ENCODE measurements at places on chromosomes 3 and 15.

DNA sequence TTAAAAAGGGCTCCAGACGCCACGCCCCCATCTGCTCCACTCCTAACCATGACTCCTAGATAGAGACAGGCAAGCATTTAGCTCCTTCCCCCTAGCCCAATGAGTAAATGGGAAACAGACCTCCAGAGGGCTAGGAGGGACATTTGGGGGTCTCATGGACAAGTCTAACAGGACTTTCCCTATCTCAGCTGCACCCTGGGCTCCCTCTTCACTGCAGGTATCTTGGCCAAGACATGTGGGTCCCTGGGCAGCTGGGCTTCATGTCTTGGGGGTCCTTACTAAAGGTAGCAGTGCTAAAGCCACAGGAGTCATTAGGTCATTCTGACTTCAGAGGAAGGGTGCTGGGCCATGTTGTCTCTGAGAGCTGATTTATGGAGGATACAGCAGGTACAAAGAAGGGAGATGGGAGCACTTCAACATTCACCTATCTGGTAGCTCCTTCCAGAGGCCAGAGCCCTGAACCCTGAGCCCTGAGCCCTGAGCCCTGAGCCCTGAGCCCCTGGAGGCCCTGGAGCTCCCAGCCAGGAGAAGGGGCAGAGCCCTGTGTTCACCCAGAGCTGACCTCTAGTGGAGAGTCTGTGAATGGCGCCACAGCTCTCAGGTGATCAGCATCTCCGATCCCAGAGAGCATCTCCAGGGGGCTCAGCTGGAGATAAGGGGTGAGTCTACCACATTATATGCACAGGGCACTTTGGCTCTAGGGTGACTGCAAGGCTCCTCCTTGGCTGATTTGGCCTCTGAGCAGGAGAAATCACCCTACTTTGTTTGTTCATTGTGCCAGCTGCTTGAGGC lies 40.1 kb upstream of the EPHB1 start:
- peak; percentile 9 for DNase-seq

GRCh38 chr3:196528639-196529233 lies 13.6 kb upstream of the SMCO1 start:
- peak; percentile 83 for DNase-seq

DNA sequence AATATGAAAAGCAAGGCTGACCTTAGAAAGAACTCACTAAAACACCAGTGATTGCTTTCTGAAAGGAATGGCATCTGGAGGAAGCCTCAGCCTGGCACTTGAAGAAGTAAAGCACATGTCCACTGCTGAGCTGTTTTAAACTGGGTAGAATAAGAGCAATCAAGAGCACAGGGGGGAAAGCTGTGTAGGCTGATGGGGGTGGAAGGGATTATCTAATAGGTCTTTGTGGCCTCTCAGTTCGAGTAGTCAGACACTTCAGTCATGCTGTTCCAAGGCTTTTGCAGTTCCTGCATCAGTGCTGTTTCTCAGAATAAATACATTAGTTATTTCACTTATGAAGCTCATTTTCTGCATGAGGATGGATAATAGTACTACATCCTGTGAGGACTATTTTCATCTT lies 22.6 kb downstream of the CCDC191 start:
- no peak for DNase-seq

GRCh38 chr3:59872128-59872527 lies 822.3 kb upstream of the CFAP20DC start:
- DNase-seq: no peak

DNA sequence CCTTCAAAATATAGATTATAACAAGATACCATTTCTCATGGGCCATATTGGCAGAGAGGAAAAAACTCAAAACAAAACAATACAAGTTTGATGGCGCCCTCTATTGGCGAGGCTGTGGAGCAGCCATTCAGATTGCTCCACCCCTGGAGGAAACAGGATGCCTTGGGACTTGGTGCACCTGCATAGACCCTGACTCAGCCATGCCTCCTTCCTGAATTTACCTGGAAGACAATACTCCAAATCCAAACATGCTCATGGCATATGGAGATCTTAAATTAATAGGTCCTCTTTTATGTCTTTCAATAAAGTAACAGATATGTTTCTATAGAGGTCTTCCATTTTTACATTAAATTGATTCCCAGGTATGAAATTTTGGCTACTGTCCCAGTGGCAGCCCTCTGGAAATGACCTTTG lies 90.0 kb downstream of the APBA2 start:
- peak; percentile 15 for DNase-seq

DNA sequence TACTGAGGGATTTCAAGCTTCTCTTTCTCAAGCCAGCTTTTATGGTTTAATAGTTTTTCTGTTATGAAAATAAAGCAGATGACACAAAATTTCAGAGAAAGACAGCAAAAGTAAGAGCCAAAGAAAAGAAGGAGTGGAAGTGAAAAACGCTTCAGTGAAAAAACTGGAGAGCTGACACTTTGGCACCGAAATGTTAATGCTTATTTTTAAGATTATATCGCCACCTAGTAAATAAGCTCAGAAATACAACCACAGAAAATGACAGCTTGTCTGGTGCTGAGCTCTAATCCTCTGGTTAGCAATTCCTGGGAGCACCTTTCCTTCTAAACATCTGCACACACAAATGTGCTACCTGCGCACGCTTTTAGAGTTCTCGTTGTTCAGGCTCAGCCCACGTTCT lies 101.6 kb downstream of the ZPLD1 start:
- DNase-seq: peak; percentile 50

GRCh38 chr15:63473999-63474809 lies 30.2 kb upstream of the USP3 start:
- DNase-seq: peak; percentile 85

DNA sequence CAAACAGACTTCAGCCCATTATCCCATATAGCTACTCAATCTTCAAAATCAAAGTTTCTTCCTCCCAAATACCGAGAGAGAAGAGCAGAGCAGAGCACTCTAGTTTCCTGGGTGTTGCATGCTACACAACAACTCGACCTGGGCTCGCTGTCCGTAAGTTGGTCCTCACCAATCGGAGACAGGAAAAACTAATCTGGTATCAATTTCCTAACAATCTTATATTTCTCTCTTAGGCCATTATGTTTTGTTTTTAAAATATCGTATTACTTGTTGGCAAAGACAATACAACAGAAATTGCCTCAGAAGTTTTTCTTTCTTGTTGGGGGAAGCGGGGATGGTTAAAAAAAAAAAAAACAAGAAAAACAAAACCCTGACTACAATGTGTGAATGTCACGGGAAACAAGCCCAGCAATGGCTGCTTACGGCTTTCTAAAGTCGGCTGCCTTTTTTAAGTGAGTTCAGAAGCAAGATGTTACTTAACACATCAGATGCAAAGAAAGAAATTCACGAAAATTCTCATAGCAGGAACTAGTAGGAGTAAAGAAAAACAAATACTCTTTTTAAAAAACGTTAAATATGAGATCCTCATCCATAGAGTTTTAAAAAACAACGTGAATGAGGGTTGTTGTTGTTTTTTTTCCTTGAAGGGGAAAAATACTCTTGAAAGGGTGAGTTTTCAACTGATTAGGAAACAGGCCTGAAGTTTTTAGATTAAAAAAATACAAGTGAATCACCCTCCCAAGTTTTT lies 1.9 kb downstream of the VGLL4 start:
- DNase-seq: peak; percentile 46

DNA sequence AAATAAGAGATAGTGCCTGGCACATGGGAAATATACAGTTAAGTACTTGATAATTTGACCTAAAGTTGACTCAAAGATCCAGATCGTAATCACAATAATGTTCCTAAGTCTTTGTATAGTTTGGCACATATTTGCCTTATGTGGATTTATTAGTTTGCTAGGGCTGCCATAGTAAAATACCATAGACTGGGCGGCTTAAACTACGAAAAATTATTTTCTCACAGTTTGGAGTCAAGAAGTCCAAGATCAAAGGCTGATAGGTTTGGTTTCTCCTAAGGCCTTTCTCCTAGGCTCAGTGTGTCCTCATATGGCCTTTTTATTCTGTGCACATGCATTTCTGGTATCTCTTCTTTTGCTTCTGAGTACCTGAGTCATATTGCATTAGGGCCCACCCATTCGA lies 453.7 kb downstream of the NAALADL2 start:
- no peak for DNase-seq

DNA sequence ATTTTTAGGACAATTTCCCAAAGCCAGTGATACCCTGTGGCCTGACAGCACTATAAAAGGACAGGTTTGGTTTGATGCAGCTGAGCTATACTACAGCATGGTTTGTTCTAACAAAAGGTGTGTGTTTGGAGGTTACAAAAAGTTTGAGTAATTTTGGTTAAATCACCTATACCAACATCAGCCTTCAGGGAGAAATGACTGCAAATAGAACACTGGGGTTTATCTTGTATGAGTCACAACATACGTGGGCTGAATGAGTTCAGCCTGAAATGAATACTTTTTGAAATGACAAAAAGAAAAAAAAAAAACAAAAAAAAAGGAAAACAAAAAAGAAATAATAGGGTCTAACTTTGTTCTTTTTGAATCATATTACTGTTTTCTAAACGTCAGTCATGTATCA lies 345.7 kb downstream of the CNTN3 start:
- DNase-seq: no peak

DNA sequence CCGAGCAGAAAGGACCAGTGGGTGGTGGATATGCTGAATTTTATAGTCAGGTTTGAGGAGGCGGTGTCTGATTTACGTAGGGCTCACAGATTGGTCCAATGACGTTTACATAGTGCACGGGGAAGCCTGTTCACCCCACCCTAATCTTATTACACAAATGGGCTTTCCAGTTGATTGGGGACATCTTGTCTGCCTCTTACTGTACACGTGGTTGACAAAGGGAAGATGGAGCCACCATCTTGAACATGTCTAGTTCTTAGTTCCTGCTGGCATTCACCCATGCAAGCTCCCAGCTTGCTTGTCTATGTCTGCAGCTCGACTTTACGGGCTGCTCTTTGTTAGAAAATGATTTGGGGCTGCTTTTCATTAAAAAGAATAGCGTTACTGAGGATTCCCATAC lies 332.0 kb upstream of the SLCO3A1 start:
- no peak for DNase-seq

DNA sequence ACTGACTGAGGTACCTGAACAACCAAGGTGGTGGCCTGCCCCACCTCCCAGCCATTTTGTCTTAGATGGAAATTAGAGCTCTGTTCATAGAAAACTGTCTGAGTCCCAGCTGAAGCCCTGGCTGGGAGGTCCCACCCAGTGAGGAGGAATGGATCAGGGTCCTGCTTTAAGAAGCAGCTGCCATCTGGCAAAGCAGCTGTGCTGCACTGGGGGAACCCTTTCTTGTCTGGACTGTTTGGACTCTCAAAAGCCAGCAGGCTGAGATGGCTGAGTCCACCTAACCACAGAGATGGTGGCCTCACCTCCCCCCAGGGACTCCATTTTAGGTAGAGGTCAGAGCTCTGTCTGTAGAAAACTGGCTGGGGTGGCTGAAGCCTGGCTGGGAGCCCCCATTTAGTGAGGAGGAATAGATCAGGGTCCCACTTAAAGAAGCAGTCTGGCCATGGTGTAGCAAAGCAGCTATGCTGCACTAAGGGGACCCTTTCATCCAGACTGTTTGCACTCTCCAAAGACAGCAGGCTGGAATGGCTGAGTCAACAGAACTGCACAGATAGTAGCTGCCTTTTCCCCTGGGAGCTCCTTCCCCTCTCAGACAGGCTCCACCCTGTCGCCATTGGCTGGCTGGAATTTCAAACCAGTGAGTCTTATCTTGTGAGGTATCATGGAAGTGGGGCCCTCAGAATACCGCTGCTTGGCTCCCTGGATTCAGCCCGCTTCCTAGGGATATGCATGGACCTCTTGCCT lies 116.9 kb downstream of the EPHA6 start:
- DNase-seq: no peak

- peak; percentile 27 for DNase-seq
Observed at GRCh38 chr3:30435861-30436331, 170.5 kb upstream of the TGFBR2 start.

- no peak for DNase-seq
Observed at GRCh38 chr3:188126276-188126675, 27.7 kb upstream of the LPP start.

GRCh38 chr15:82181371-82181770 lies 81.2 kb downstream of the EFL1 start:
- no peak for DNase-seq

DNA sequence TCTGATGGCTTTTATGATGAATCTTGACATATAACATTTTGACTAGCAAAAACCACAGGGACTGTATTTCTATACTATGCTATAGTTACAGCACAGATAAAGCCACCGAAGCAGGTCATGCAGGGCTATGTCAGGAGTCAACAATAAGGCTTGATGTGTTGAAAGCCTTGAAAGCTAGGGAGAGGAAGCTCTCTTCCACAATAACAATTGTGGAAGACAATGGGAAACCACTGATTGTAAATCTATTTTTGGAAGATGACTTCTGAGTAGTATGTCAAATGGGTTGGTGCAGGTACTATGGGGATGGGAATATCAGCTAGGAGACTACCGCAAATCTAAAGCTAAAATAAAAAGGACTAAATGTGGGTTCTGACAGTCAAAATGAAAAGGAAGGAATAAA lies 4.0 kb upstream of the AQR start:
- no peak for DNase-seq

- no peak for DNase-seq
Observed at GRCh38 chr3:141409940-141410241, 41.6 kb downstream of the ZBTB38 start.

DNA sequence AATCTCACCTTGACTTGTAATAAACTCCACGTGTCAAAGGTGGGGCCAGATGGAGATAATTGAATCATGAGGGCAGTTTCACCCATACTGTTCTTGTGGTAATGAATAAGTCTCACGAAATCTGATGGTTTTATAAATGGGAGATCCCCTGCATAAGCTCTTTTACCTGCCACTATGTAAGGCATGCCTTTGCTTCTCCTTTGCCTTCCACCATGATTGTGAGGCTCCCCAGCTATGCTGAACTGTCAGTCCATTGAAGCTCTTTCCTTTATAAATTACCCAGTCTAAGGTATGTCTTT lies 45.5 kb downstream of the SUCNR1 start:
- no peak for DNase-seq

DNA sequence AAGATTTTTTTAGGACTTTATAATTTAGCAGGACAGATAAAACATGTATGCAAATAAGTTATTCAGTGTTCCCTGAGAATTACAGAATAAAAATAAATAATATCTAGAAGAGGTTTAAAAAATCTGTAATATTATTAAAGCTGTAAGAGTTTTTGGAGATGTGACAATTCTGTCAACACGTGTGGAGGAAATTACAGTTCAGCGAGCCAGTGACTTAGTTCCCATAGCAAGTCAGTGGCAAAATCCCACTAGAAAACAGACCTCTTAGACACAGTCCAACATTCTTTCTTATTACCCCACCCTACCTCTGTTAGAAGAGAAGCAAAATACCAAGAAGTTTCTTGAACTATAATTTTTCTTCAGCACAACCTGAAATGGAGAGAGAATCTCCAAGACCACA lies 16.2 kb upstream of the DENND6A start:
- DNase-seq: no peak
